ENCODE measurements at places on chromosomes 12 and 14.

GRCh38 chr12:121652767-121653497 lies 16.5 kb downstream of the MORN3 start:
- no peak overlapping the region for H3K4me3 ChIP-seq
- no peak overlapping the region for H3K27ac ChIP-seq
- peaks cover 31% of the 10 kb centered on the region for H3K36me3 ChIP-seq
- H3K27me3 ChIP-seq = no peaks in the 10 kb centered on the region

DNA sequence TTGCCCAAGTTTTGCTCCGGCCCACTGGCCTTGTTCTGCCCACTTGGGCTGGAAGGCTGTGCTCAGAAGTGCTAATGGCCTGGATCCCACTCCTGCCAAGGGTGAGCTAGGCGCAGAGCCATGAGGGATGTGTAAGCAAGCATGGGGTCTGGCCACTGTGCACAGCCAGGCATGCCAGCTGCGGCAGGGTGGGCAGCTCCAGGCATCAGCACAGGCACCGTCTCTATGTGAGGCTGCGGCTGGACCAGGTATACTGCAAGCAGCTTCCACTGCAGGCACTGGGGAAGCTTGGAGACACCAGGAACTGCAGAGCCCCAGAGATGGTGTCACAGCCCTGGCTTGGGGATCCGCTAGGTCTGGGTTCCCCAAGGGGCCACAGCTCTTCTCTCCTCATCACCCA lies 264.9 kb downstream of the LRIG3 start:
- H3K27ac ChIP-seq = no peak overlapping the region
- H3K4me1 ChIP-seq = no peaks in the 10 kb centered on the region
- no peaks in the 10 kb centered on the region for H3K27me3 ChIP-seq

GRCh38 chr12:89574736-89575208 lies 48.9 kb upstream of the POC1B start:
- peaks cover 2% of the 10 kb centered on the region for H3K4me1 ChIP-seq
- H3K27me3 ChIP-seq = no peaks in the 10 kb centered on the region
- no peak for DNase-seq
- no peaks in the 10 kb centered on the region for H3K36me3 ChIP-seq

DNA sequence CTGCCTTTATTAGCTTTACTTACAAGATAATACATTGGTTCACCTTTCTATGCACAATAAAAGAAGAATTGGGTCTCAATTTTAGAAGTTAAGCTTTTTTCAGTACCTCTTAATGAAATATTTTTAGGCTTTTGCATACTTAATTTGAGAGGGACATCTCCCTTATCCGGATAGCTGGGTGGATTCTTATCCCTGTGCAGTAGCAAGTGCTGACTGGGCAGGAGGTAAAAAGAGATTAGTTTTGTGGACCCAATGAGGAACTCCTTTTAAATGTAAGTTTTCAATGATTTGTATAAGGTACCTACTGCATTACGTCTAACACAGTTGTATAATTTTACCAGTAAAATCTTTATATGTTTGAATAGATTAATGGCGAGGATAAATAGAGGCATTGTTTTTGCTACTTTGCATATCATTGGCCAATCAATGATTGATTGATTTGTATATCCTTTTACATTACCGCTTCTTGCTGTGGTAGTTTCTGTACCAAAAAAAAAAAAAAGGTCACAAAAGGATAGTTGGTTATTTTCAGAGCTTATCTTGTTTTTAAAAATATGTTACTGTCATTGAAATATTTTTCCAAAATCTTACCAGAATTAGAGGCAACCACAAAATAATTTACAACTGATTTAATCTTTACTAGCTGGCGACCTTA lies 2.2 kb downstream of the CPSF6 start:
- no peak overlapping the region for H3K27ac ChIP-seq
- H3K36me3 ChIP-seq = peaks cover 25% of the 10 kb centered on the region
- peaks cover 4% of the 10 kb centered on the region for H3K27me3 ChIP-seq
- H3K4me3 ChIP-seq = peak overlapping the region; percentile 99

GRCh38 chr12:106342397-106343213 lies 14.9 kb upstream of the POLR3B start:
- H3K27me3 ChIP-seq = no peaks in the 10 kb centered on the region
- H3K4me1 ChIP-seq = peaks cover 3% of the 10 kb centered on the region
- DNase-seq = no peak
- H3K36me3 ChIP-seq = peaks cover 7% of the 10 kb centered on the region
- H3K4me3 ChIP-seq = no peak overlapping the region

GRCh38 chr12:88615490-88615889 lies 35.2 kb upstream of the KITLG start:
- H3K27ac ChIP-seq = no peak overlapping the region
- no peak overlapping the region for H3K4me3 ChIP-seq
- H3K27me3 ChIP-seq = no peaks in the 10 kb centered on the region

- H3K27me3 ChIP-seq = no peaks in the 10 kb centered on the region
- DNase-seq = no peak
- H3K27ac ChIP-seq = no peak overlapping the region
Measured at GRCh38 chr14:46487582-46488350, 163.8 kb downstream of the RPL10L start.

DNA sequence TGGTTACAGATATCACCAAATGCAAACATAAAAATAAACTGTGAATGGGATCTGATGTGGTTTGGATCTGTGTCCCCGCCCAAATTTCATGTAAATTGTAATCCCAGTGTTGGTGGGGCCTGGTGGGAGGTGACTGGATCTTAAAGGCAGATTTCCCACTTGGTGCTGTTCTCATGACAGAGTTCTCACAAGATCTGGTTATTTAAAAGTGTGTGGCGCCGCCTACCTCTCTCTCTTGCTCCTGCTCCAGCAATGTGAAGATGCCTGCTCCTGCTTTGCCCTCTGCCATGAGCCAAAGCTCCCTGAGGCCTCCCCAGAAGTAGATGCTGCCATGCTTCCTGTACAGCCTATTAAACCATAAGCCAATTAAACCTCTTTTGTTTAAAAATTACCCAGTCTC lies 47.8 kb downstream of the SLC25A21 start:
- H3K4me1 ChIP-seq = no peaks in the 10 kb centered on the region
- no peaks in the 10 kb centered on the region for H3K27me3 ChIP-seq
- no peaks in the 10 kb centered on the region for H3K36me3 ChIP-seq

- H3K27ac ChIP-seq = no peak overlapping the region
- no peak for DNase-seq
- H3K27me3 ChIP-seq = peaks cover 4% of the 10 kb centered on the region
- H3K4me1 ChIP-seq = no peaks in the 10 kb centered on the region
- H3K4me3 ChIP-seq = no peak overlapping the region
- no peaks in the 10 kb centered on the region for H3K36me3 ChIP-seq
Measured at GRCh38 chr14:38718519-38718918, 384.5 kb downstream of the SEC23A start.

GRCh38 chr12:101021911-101022388 lies 188.1 kb downstream of the SLC5A8 start:
- no peak overlapping the region for H3K27ac ChIP-seq
- no peak overlapping the region for H3K4me3 ChIP-seq
- no peaks in the 10 kb centered on the region for H3K36me3 ChIP-seq
- H3K27me3 ChIP-seq = peaks cover 4% of the 10 kb centered on the region
- no peaks in the 10 kb centered on the region for H3K4me1 ChIP-seq

GRCh38 chr12:76029982-76030340 lies 1.6 kb downstream of the PHLDA1 start:
- H3K36me3 ChIP-seq = peaks cover 56% of the 10 kb centered on the region
- H3K4me1 ChIP-seq = peaks cover 49% of the 10 kb centered on the region
- DNase-seq = no peak
- peaks cover 6% of the 10 kb centered on the region for H3K27me3 ChIP-seq
- peak overlapping the region; percentile 98 for H3K4me3 ChIP-seq

GRCh38 chr12:130053651-130054069 lies 108.6 kb upstream of the FZD10 start:
- H3K27ac ChIP-seq = no peak overlapping the region
- no peaks in the 10 kb centered on the region for H3K4me1 ChIP-seq
- H3K36me3 ChIP-seq = peaks cover 7% of the 10 kb centered on the region
- H3K4me3 ChIP-seq = no peak overlapping the region

DNA sequence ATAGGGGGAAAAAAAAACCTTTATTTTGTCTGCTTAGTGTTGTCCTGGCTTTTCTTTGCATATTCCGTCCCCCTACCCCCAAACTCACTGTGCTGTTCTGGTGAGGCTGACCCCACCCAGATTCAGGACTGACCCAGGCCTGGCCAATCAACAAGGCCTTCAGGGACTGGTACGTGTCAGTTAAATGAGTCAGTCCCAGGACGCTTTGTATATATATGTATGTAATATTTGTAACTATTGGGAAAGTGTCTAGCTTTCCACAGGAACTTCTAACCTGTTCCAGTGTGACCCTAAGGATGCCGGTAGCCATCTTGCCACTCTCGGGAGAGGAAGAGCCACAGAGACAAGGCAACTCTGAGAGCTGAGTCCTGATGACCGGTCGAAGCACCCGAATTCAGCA lies 107.4 kb downstream of the VCPKMT start:
- H3K4me3 ChIP-seq = no peak overlapping the region
- H3K27me3 ChIP-seq = no peaks in the 10 kb centered on the region

Measured in activated naive CD8-positive, alpha-beta T cell treated with anti-CD3 and anti-CD28 coated beads for 36 hours (primary cell).